Muscle of leg (tissue), 16 donors: ENCODE measurements at places on chromosomes 3 and 15.
A peak's percentile ranks its signal among the peaks of the same experiment; 100 is the strongest.

DNA sequence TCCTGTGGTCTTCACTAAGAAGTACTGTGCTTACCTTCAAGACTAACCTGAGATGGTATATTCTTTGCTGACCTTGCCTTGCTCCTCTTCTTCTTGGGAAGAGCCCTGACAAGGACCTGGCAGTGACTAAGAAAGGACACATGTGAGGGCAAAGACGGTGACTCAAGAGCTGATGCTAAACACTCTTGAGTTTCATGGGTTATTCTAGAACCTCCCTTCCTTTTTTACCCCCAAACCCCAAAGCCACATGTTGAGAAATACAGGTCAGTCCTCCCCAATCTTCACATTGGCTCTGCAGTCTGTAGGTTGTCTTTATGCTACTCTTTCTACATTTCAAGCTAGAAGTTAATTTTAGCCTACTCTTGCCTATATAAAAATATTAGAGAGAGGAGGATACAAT is 200.6 kb downstream of the SEMA6D start:
- DNase-seq = no peak

DNA sequence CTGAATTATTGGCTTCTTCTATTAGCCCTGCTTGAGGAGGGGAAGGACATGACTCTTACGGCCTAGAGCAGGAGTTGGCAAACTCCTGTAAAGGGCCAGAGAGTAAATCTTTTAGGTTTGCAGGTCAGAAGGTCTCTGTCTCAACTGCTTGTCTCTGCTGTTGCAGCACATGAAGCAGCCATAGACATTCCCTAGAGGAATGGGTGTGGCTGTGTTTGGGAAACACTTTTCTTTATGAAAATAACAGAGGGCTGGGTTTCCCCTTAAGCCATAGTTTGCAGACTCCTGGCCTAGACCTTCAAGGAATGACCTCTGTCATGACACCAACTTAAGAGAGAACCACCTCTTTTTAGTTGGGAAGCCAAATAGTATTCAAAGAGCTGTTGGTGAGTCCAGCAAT is 10.3 kb downstream of the TRAK1 start:
- DNase-seq = peak; percentile 47

- DNase-seq = peak; percentile 29
These were observed 33.9 kb downstream of the PFN2 start for GRCh38 chr3:149936812-149937230.

GRCh38 chr15:71800835-71801745 is 9.3 kb upstream of the NR2E3 start:
- peak; percentile 90 for DNase-seq

DNA sequence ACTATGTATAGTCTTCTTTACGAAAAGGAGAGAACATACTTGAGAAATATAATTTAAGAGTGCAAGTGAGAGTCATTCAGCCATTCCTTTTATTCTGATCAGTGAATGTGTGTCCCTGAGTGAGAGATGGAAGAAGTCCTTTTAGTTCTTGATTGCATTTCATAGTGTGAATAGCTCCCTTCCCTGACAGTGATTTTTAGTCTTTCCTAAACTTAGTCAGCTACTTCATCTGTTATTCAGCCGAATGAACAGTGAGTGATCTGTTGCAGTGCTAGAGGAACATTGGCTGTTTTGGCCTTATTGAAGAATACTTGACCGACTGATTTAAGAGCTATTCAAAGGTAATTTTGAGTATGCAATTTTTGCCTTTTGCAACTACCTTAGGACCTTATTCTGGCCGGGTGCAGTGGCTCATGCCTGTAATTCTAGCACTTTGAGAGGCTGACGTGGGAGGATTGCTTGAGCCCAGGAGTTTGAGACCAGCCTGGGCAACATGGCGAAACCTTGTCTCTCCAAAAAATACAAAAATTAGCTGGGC is 45.5 kb downstream of the UBE2E2 start:
- no peak for DNase-seq

DNA sequence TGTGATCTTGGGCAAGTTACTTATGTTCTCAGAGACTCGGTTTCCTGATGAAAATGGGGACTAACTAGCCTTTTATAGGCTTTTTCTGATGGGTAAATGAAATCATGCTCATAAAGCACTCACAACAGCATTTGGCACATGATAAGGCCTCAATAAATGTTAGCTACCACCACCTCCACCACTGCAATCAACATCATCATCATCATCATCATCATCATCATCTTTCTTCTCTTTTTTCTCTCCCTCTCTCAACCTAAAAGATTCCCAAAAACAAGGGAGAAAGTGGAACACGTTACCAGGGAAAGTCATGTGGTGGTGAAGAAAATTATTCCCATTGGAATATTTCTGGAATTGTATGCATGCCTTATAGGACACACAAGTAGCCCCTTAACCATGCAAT is 33.6 kb upstream of the FEZF2 start:
- DNase-seq = no peak

- DNase-seq = no peak
These were observed 309.0 kb upstream of the MDFIC2 start for GRCh38 chr3:70621451-70621850.
